ENCODE measurements at places on chromosomes 2 and 18.

- DNase-seq, result no peak
Measured at GRCh38 chr2:58047373-58047935, 848 bp downstream of the VRK2 start.

- DNase-seq, result no peak
Measured at GRCh38 chr18:3193331-3193730, 26.4 kb downstream of the MYOM1 start.

DNA sequence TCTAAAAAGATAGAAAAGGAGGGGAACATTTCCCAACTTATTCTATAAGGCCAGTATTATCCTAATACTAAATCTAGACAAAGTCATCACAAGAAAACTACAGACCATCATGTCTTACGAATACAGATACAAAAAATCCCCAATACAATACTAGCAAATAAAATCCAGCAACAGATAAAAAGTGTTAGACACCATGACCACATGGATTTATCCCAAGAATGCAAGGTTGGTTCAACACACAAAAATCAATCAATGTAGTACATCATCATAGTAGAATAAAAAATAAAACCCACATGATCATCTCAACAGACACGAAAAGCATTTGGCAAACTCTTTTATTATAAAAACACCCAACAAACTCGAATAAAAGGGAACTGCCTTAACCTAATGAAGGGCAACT, 18.5 kb downstream of the SLC66A2 start:
- DNase-seq, result no peak

DNA sequence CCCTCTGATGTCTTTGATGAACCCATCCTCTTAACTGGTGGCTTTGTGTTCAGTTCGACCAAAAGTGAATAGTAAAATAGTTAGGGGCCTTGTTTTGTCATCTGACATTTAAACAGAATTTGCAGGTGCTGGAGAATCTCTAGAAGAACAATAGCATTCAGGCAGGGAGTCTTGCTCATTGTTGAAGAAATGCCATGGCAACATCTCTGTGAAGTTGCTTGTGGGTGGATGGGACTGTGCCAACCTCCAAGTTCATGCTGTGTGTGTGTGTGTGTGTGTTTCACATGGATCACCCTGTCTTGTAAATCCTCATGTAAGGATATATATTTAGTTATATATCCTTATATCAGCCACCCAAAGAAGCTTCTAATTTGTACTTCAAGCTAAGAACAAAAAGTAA, 66.7 kb downstream of the SKA1 start:
- no peak for DNase-seq

GRCh38 chr2:152729844-152730243, 11.4 kb downstream of the ARL6IP6 start:
- DNase-seq, result no peak

- DNase-seq, result no peak
Measured at GRCh38 chr2:145927131-145927950, 1407.4 kb upstream of the ZEB2 start.

GRCh38 chr2:27822049-27822448, 50.5 kb downstream of the MRPL33 start:
- no peak for DNase-seq

DNA sequence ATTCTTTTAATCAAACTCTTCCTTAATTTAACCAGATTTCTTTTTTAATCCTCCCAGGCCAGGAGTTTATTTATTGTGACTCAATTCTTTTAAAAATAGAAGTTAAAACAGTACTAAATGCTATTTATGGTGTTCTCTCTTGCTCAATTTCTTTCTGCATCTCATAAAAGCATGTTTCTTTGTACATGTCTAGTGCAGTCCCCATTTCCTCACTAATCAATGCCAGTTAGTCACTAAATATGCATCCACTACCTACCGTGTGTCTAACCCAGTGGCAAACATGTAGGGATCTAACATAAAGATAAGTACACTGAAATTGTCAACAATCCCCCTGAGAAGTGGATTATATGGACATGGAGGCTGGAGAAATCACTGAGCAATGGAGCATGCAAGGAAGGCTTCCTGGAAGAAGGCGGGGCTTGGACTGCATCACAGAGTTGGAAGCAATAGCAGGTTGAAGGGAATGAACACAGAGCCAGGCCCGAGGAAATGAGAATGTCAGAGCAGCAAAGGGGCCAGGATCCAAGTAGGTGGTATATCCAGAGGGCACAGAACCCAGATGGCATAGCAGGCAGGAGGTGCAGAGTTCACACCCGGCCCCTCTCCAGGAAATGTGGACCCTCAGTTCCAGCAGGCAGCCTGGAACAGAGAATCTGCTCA, 105.3 kb upstream of the FOSL2 start:
- no peak for DNase-seq

GRCh38 chr2:201191132-201191875, 8.4 kb downstream of the CASP10 start:
- DNase-seq, result no peak

GRCh38 chr2:223269386-223269785, 217.4 kb downstream of the KCNE4 start:
- DNase-seq, result no peak

GRCh38 chr2:63891488-63892030, 49.9 kb downstream of the UGP2 start:
- DNase-seq, result no peak
